Astrocyte of the cerebellum (primary cell): ENCODE measurements at places on chromosomes 13 and 19.
A peak's percentile ranks its signal among the peaks of the same experiment; 100 is the strongest.

DNA sequence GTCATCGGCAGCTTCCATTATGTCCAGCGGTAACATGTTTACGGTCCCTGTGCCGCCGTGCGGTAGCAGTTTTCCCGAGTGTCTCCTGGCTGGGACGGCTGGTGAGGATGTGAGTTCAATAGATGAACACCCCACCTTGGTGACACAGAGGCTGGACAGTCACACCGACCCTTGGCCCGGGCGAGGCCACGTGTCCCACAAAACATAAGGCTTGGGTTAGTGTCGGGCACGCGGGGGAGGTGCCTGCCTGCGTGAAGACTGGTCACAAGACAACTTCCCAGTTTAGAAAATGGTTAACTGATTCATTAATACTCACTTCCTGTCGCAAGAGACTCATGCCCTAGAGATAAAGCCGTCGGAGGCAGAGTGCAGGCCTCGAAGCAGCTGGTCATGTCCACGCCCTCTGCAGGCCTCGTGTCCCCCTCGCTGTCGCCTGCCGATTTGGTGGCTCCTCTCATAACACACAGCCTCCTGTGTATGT, 17.2 kb downstream of the RASA3 start:
- no peak for DNase-seq

- DNase-seq: no peak
Measured at GRCh38 chr13:40539576-40540327, 126.7 kb downstream of the FOXO1 start.

DNA sequence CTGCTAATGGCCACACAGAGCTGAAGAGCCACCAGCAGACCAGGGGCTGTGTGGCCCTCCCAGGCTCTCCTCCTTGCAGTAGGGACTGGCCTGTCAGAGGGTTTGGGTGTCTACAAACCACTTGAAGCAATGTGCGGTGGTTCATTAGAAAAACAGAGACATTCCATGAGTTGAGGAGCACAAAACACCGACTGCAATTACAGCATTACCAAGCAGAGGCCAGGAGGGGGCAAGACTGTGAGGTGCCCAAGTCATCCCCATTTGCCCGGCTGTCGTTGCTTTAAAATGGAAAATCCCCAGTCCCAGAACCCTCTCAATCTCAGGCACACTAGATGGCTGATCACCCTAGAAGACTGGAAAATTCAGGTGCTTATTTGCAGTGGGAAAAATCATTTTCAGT, 15.0 kb downstream of the TMTC4 start:
- DNase-seq: no peak

- DNase-seq: no peak
Measured at GRCh38 chr19:32489971-32490370, 84.4 kb downstream of the DPY19L3 start.

- peak; percentile 28 for DNase-seq
Measured at GRCh38 chr13:50731400-50731799, 112.1 kb downstream of the DLEU7 start.

DNA sequence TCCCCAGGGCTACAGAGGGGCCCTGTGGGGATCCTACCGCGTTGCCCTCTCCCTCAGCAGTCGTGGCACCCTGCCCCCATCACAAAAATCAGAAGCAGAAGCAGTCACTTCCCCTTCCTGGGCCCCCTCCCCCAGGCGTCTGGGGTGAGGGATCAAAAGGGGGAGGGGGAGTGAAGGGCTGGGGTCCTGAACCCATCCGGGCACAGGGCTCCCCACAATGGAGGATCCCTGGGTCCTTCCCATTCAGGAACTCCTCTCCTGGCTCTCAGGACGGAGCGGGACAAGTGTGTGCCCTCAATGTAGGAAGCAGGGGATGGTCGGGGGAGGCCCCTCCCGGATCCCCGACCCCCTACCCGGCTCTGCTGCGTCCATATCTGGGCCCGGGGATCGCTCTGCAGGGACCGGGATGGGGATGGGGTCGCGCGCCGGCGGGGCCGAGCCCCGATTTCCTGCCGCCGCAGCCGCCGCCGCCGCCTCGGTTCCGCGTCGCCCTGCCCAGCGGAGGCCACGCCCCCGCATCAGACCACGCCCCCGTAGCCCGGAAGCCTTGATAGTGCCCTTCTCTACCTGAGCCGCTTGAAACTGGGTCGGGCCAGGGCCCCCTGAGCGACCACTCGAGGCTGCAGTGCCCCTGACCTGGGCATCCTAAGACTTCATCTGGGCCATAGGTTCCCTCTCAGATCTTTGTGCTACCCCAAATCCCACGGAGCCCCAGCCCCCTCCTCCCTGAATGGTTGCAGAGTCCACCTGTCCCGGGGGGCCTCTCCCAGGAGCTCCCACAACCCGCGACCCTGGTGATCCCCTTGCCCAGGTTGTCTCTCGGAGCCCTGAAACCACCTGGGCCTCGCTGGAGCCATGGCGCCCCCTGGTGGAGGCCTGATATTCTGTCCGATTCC, at the start of gene GMIP:
Gene GMIP (minus strand): TSS at position 500 of the 896 bp plus-strand sequence. CDS start 128 bp downstream, at position 372.
- DNase-seq: no peak

DNA sequence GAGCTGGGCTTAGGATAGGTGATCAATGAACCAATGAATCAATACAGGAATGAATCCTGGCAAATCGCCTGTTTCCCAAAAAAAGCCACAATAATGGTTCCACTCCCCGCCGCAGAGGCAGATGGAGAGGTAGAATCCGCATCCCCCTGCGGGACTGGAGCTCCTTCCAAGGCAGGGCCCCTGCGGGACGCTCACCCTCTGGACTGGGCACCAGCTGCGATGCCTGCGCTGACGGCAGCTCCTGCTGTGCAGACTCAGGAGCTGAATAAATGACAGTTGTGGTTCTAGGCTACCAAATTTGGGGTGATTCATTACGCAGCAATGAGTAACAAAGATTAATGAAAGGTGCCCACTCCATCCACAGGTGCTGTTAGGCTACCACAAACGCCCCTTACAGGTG, 8.8 kb upstream of the CDC34 start:
- no peak for DNase-seq

DNA sequence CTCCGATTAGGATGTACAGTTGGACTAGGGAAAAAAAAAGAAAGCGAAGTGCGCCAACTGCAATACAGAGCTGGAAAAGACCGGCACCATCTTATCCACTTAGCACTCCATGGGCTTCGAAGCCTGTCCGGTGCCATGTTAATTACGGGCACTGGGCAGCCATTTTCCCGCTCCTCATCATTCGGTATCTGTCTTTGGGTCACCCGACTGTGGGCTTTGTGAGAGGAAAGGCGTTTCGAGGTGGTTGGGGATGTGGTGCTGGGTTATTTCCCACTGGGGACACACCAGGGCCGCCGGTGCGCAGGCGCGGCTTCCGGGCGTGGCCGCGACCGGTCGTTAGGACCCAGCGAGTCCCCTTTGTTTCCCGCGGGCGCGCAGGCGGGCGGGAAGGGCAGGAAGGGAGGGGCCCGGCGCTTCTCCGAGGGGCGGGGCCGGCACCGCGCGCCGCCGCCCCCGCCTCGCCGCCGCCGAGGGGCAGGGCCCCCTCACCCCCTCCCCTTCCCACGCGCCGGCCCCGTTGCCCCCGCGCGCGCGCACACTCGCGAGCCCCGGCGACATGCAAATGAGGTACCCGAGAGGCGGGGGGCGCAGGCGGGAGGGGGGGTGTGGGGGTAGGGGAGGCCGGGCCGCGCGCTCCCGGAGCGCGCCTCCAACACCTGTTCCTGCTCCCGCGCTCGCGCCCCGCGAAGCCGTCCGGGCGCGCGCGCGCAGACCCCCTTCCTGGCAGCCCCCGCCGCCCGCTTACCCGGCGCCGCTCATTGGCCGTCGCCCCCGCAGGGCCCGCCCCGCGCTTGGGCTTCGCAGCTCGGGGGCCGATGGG, at the start of gene ZNF524:
Gene ZNF524 (plus strand): TSS at position 447 of the 820 bp plus-strand sequence. CDS start 1,825 bp downstream, outside the sequence.
- peak; percentile 69 for DNase-seq

GRCh38 chr19:58396691-58397532, 1.5 kb downstream of the RNF225 start:
- DNase-seq: no peak

GRCh38 chr13:87607266-87607665, 63.9 kb upstream of the SLITRK5 start:
- no peak for DNase-seq

DNA sequence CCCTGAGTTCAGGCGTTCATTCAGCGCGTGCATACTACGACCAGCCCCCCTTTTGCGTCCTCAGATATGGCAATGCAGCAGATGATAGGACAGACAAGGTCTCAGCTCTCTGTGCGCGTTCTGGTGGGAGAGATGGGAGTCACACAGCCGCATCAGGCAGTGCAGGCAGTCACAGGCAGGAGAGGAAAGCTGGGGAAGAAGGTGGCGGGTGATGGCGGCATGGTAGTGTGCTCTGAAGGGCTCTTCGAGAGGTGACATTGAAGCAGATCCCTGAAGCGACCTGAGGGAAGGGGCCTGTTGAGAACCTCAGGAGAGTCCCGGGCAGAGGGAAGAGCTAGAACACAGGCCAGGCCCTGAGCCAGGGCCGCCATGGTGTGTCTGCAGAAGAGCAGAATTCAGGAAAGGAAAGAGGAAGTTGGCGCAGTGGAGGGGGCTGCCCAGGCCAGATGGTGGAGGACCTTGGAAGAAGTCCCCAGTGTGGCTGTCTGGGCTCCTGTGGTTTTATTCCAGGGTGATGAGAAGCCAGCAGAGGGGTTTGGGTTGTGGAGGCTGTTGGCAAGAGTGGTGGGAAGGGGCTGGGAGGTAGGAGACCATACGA, 3.5 kb downstream of the USF2 start:
- DNase-seq: no peak

GRCh38 chr13:106610486-106610885, 42.5 kb upstream of the ARGLU1 start:
- DNase-seq: no peak

- no peak for DNase-seq
Measured at GRCh38 chr19:58544591-58545285, 874 bp downstream of the TRIM28 start.

DNA sequence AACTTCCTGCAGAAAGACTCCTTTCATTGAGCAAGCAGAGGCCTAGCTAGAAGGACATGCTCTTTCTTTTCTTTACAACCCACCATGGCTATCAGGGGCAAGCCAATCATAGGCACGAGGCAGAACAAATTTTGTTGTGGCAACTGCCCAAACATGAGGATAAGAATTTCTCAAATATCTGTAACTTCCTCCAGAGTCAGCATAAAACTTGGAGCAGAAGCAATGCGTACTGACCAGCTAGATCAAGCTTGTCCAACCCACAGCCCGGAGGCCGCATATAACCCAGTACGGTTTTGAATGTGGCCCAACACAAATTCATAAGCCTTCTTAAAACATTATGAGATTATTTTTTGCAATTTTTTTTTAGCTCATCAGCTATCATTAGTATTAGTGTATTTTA, 87.0 kb upstream of the SOX21 start:
- no peak for DNase-seq

- DNase-seq: no peak
Measured at GRCh38 chr13:21661097-21661909, 9.6 kb upstream of the FGF9 start.

GRCh38 chr13:97408938-97409337, 25.0 kb upstream of the RAP2A start:
- DNase-seq: no peak

GRCh38 chr19:39918183-39918651, 16.2 kb downstream of the FCGBP start:
- DNase-seq: no peak

GRCh38 chr13:110127986-110128511, 178.9 kb downstream of the COL4A1 start:
- DNase-seq: no peak

- DNase-seq: no peak
Measured at GRCh38 chr19:47623151-47623920, 14.4 kb downstream of the BICRA start.

GRCh38 chr19:3094601-3095440, 659 bp downstream of the GNA11 start:
- DNase-seq: no peak

GRCh38 chr13:109146393-109146792, 517.0 kb downstream of the MYO16 start:
- no peak for DNase-seq

GRCh38 chr13:110583178-110583865, 21.8 kb upstream of the RAB20 start:
- DNase-seq: no peak

DNA sequence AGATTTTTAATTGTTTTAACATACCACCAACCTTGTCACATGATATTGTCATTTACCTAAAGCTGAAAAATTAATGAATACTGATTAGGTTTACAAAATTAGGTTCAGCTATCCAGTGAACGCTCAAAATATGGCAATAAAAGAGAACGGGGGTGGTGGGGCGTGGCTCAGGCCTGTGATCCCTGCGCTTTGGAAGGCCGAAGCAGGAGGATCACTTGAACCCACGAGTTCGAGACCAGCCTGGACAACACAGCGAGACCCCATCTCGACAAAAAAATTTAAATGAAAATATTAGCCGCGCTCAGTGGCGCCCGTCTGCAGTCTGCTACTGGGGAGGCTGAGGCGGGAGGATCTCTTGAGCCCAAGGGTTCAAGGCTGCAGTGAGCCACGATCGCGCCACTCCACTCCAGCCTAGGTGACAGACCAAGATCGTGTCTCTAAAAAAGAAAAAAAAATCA, 516 bp upstream of the FAM32A start:
- no peak for DNase-seq

GRCh38 chr19:10603084-10603872, 16.2 kb upstream of the AP1M2 start:
- no peak for DNase-seq

GRCh38 chr13:84097148-84097547, 214.9 kb upstream of the SLITRK1 start:
- DNase-seq: no peak

- DNase-seq: no peak
Measured at GRCh38 chr13:95115525-95115924, 185.7 kb downstream of the ABCC4 start.

DNA sequence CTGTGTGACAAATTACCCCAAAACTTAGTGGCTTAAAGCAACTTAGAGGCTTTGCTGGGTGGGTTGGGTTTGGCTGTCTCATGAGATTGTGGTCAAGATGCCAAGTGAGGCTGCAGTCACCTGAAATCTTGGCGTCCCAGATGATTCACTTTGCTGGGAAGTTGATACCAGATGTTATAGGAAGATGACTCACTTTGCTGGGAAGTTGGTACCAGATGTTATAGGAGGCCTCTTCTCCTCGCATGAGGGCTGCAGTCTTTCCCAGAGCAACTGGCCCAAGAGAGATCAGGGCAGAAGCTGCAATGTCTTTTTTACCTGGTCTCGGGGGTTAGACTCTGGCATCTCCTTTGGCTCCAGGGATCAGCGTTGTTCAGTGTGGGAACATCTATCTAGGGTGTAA, 16.8 kb downstream of the TEX29 start:
- DNase-seq: peak; percentile 47

- DNase-seq: no peak
Measured at GRCh38 chr19:7480970-7481255, 7.9 kb downstream of the PEX11G start.

DNA sequence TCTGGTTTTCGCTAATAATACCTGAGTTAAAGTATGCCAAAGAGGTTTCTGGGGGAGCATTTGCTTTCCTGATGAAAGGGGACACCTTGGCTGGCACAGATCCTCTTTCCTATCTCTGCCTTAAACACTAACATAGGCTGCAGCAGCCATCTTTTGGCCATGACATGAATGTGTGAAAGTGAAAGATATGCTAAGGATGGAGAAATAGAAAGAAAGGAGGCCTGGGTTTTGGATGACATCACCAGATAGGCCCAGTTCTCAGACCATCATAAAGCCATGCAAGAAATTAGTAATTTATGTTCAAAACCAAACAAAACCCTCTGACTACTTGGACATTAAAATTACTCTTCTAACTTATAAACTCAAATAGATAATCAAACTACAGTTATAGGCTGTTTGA, 279.7 kb downstream of the COG6 start:
- DNase-seq: no peak

GRCh38 chr13:46158222-46158621, 23.8 kb downstream of the LCP1 start:
- no peak for DNase-seq

- no peak for DNase-seq
Measured at GRCh38 chr13:102401766-102402165, at the start of gene FGF14. FGF14 (minus strand) TSS chr13:102402048.

- DNase-seq: peak; percentile 65
Measured at GRCh38 chr19:10388957-10389356, 8.6 kb upstream of the TYK2 start.
